ENCODE measurements at places on chromosomes 3 and 15. TPM values are rescaled to one million over a fixed set of nuclear protein-coding genes. Genes with fewer than 3 reads are reported as not detected.
A peak's percentile ranks its signal among the peaks of the same experiment; 100 is the strongest.

- H3K27me3 ChIP-seq, result no peaks in the 10 kb centered on the region
- H3K4me1 ChIP-seq, result peaks cover 28% of the 10 kb centered on the region
- no peak for DNase-seq
These were observed 251.4 kb upstream of the TGFBR2 start for GRCh38 chr3:30354972-30355371.

DNA sequence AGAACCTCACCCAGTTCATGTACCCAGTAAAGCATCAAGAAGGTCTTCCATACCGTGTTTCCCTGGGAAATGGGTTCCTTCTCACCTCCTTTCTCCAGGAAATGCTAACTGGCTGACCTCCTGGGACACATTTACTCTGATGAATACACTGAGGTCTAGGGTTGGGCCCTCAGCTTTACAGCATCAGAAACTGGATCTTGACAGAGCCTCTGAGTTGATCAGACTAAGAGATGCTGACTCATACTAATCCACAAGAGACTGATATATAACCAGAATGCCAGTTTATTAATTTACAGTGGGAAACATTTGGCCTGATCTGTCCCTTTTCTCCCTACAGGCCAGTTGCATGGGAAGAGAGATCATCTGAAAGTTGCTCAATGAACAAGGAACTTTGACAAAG lies 55.8 kb downstream of the GTF2E1 start:
- H3K27ac ChIP-seq, result no peak overlapping the region
- no peaks in the 10 kb centered on the region for H3K36me3 ChIP-seq
- no peaks in the 10 kb centered on the region for H3K27me3 ChIP-seq
- H3K4me3 ChIP-seq, result no peak overlapping the region
- no peak for DNase-seq

- H3K27ac ChIP-seq, result no peak overlapping the region
- H3K4me1 ChIP-seq, result no peaks in the 10 kb centered on the region
- H3K36me3 ChIP-seq, result no peaks in the 10 kb centered on the region
- no peaks in the 10 kb centered on the region for H3K27me3 ChIP-seq
These were observed 135.0 kb upstream of the FAM3D start for GRCh38 chr3:58801541-58801940.

DNA sequence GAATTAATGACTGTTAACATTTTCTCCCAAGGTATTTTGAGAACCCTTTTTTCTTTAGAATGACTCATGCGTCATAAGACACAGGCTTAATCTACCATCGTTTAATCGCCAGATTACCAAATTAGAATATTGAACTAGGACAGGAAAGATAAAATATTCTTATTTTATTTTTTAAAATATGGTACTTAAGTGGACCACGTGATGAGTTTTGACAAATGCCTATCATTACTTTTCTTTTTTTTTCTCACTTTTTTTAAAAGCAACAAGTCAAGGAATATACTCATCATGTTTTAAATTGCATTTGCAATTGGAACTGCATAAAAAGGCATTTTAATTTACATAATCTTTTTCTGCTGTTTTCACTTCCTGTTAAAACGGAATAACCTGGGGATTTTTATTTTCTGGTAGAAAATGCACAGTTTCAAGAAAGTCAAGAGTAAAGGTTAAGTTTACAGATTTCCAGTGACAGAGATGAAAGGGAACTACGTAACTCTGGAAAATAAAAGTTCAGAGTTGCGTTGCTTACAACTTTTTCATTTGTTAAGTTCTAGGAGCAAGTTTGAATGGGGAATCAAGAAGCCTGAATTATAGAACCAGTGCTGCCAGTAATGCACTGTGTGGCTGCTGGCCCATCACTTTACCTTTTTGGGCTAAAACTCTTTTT lies 23.6 kb downstream of the SIAH2 start:
- no peaks in the 10 kb centered on the region for H3K27me3 ChIP-seq
- no peak overlapping the region for H3K27ac ChIP-seq
- H3K4me3 ChIP-seq, result no peak overlapping the region

DNA sequence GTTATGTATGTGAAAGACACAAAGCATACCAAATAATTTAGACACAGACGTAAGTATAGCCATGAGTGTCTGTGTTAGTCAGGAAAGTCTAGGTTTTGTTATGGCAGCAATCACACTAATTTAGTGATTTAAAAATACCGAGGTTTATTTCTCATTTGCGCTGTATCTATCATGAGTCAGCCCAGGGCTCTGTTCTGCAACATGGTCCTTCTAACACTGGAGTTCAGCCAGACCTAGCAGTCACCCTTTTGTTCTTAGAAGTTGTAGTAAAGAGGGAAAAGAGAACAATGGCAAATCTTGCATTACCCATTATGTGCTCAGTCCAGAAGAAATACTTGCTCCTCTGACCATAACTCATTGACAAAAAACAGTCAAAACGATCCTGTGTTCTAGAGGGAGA lies 311.5 kb downstream of the NLGN1 start:
- no peak overlapping the region for H3K27ac ChIP-seq
- no peaks in the 10 kb centered on the region for H3K4me1 ChIP-seq
- H3K36me3 ChIP-seq, result no peaks in the 10 kb centered on the region
- peak; percentile 42 for DNase-seq

GRCh38 chr3:161599697-161600096 lies 103.1 kb downstream of the OTOL1 start:
- no peak for DNase-seq
- H3K36me3 ChIP-seq, result no peaks in the 10 kb centered on the region
- no peaks in the 10 kb centered on the region for H3K27me3 ChIP-seq
- H3K4me3 ChIP-seq, result no peak overlapping the region
- no peaks in the 10 kb centered on the region for H3K4me1 ChIP-seq
- no peak overlapping the region for H3K27ac ChIP-seq

DNA sequence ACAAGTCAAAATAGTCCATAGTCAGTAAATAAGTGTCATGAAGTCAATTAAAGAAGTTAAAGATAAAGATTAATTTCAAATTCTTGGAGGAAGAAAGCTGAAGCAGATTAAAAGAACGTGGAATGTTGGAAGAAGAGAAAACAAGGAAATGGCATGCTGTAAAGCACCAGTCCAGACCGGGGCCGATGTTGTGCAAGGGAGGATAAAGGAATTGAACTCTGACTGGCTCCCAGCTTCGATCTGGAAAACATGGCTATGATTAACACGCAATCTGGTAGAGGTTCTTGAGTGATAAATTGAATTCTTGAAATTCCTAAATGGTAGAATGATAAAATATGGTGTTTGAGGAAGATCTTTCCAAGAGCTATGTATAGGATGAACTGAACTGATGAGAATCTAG lies 194.4 kb downstream of the MEIS2 start:
- no peak overlapping the region for H3K27ac ChIP-seq
- no peak for DNase-seq
- H3K36me3 ChIP-seq, result no peaks in the 10 kb centered on the region
- H3K27me3 ChIP-seq, result no peaks in the 10 kb centered on the region
- no peak overlapping the region for H3K4me3 ChIP-seq

DNA sequence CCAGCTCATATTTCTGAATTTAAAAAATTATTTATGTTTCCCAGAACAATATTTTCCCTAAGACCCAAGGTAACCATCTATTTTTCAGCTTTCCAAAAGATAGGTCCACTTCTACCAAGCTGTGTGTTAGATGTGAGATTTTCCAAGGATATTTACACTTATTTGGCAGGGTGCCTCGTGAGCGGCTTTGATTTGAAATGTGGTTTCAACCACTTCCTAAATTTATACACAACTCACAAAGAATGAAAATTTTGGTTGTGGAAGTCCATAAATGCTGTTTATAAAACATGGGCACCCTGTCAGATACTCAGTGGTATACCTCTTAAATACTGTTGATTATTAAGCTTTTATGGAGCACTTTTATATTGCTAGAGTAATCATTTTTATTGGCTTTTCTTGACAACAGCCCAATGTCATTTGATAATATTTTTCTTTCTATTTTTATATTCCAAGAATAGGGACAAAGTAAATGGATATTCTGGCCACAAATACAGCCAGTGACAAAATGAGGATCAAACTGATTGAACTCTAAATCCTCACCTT lies 57.6 kb downstream of the GAP43 start:
- no peaks in the 10 kb centered on the region for H3K27me3 ChIP-seq
- H3K27ac ChIP-seq, result no peak overlapping the region
- H3K4me3 ChIP-seq, result no peak overlapping the region
- no peak for DNase-seq
- H3K4me1 ChIP-seq, result no peaks in the 10 kb centered on the region
- no peaks in the 10 kb centered on the region for H3K36me3 ChIP-seq

DNA sequence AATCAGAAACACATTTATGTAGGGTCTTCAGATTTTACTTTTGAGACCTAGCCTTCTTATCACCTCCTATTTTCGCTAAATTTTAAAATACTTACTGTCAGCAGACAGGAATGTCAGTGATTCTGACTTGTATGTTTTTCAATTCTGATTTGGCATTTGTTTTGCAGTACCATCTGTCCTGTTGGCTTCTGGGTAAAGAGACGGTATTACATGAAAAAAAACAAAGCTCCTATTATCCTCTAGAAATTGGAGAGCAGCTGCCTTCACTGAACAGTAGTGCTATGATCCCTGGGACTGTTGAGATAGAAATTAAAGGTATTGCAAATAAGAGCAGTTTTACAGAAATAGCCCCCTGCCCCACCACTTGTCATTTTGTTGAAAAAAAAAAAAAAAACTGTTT lies 8.4 kb downstream of the ARMC8 start:
- no peaks in the 10 kb centered on the region for H3K27me3 ChIP-seq
- no peak for DNase-seq
- no peak overlapping the region for H3K4me3 ChIP-seq
- no peaks in the 10 kb centered on the region for H3K4me1 ChIP-seq
- H3K27ac ChIP-seq, result no peak overlapping the region
- H3K36me3 ChIP-seq, result peaks cover 4% of the 10 kb centered on the region

- H3K4me1 ChIP-seq, result peaks cover 27% of the 10 kb centered on the region
- peak; percentile 17 for DNase-seq
- H3K27me3 ChIP-seq, result no peaks in the 10 kb centered on the region
- no peak overlapping the region for H3K4me3 ChIP-seq
- H3K27ac ChIP-seq, result peak overlapping the region; percentile 71
- no peaks in the 10 kb centered on the region for H3K36me3 ChIP-seq
These were observed 505.9 kb upstream of the CFAP20DC start for GRCh38 chr3:59555593-59556315.

GRCh38 chr15:42605796-42606195 lies 30.4 kb downstream of the STARD9 start:
- no peaks in the 10 kb centered on the region for H3K36me3 ChIP-seq
- DNase-seq, result no peak
- H3K4me3 ChIP-seq, result no peak overlapping the region
- H3K27ac ChIP-seq, result no peak overlapping the region
- H3K4me1 ChIP-seq, result no peaks in the 10 kb centered on the region

DNA sequence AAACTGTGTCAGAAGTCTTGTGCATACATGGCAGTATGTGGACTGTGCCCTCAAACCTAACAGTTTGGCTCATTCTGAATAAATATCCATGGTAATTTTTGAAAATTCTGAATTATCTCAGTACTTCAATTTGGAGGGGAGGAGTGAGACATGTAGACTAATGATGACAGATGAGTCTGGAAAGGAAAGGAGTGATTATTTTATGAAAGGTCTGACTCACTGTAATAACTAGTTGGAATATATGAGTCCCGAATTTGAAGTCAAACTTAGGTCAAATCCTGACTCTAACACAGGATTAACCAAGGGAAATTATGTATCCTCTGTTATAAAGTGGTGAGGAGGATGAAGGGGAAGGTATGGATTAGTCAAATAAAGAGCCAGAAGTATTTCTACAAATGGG lies 38.6 kb downstream of the SUCNR1 start:
- no peaks in the 10 kb centered on the region for H3K27me3 ChIP-seq
- H3K4me1 ChIP-seq, result peaks cover 25% of the 10 kb centered on the region
- H3K27ac ChIP-seq, result peak overlapping the region; percentile 45
- no peaks in the 10 kb centered on the region for H3K36me3 ChIP-seq

DNA sequence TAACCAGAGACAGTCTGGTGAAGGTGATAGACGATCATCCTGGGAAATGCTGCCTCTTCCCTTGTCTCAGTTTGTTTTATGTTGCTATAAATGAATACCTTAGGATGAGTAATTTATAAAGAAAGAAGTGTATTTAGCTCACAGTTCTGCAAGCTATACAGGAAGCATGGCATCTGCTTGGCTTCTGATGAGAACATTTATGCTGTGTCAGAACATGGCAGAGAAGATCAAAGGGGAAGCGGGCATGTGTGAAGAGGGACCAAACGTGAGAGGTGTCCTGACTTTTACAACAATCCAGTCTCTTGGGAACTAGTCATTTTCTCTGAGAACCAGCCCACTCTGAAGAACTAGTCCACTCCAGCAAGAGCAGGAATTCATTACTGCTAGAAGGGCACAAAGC lies 9.6 kb downstream of the CMC1 start:
- no peak overlapping the region for H3K27ac ChIP-seq
- no peaks in the 10 kb centered on the region for H3K27me3 ChIP-seq
- no peaks in the 10 kb centered on the region for H3K36me3 ChIP-seq
- H3K4me1 ChIP-seq, result no peaks in the 10 kb centered on the region
- no peak overlapping the region for H3K4me3 ChIP-seq

- H3K4me1 ChIP-seq, result peaks cover 12% of the 10 kb centered on the region
- DNase-seq, result no peak
- H3K4me3 ChIP-seq, result no peak overlapping the region
- no peaks in the 10 kb centered on the region for H3K36me3 ChIP-seq
These were observed 43.9 kb downstream of the NR2C2 start for GRCh38 chr3:14991151-14991742.

DNA sequence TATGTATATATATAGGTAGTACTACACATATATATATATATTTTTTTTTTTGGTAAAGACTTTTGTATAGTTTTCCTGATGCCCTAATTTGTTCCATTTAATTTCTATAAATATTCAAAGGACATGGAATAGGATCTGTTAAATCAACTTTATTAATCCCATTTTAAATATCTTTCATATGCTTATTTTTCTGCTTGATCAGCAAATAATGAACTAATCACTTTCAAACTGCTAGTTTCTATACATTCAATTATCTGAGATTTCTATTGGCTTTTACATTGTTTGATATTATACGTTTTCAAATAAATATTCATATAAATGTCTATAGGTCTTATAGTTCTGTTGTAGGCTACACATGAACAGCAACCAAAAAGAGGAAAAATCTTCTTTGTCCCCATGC lies 21.7 kb downstream of the ZXDC start:
- no peaks in the 10 kb centered on the region for H3K27me3 ChIP-seq
- H3K4me3 ChIP-seq, result no peak overlapping the region
- DNase-seq, result no peak
- no peak overlapping the region for H3K27ac ChIP-seq
- H3K36me3 ChIP-seq, result peaks cover 54% of the 10 kb centered on the region

TUSC2 gene
- total RNA-seq, result 15.9 TPM

PRRT3 gene
- 3.5 TPM for total RNA-seq

ULK4 gene
- total RNA-seq, result 23.9 TPM

PDZRN3 gene
- 18.3 TPM for total RNA-seq

VEPH1 gene
- 23.2 TPM for total RNA-seq

FBN1 gene
- total RNA-seq, result 1,453 TPM

SERPINI2 gene
- total RNA-seq, result not detected

TNNC1 gene
- 0.36 TPM for total RNA-seq

GPR15 gene
- total RNA-seq, result not detected

PPP1R14D gene
- total RNA-seq, result not detected

KBTBD12 gene
- total RNA-seq, result not detected

EPHB1 gene
- total RNA-seq, result 0.36 TPM

LRTM1 gene
- not detected for total RNA-seq

GRAMD2A gene
- not detected for total RNA-seq

GREM1 gene
- 457 TPM for total RNA-seq
